Stimulated activated CD4-positive, alpha-beta T cell treated with anti-CD3 and anti-CD28 coated beads, TNF-alpha, amount 100 ng/mL, for 4 hours (primary cell): ENCODE measurements at places on chromosomes 7 and 10.

GRCh38 chr10:117547016-117547715 is 4.6 kb downstream of the EMX2 start:
- no peak for DNase-seq

DNA sequence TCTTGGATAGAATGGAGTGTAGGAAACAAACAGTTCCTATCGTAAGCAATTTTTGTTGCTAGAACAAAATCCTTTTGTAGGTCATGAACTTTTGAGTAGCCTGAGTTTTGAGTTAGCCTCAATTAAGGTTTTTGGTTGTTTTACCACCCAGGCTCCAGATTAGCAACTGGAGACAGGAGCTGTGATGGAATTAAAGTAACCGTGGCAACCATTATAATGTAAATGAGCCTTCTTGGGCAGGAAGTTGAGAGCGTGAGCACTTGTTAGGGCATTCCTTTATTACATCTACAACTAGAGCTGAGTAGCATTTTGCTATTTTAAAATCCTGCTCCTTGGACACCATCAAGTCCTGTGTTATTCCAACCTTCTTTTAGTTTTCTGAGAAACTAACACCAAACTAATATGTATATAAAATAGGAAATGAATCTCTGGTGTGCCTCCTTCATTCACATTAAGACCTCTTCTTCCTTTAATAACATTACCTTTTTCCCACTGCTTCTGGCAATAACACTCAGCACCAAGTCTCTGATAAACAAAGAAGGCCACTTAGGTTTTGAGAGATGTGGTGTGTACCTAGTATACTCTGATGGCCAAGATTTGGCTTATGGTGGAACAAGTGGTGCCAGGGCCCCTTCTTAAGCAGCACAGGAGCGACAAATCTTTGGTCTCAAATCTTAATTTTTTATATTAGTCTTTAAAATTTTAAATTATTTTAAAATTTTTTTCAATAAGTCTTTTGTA is 34.0 kb downstream of the AHCYL2 start:
- no peak for DNase-seq

GRCh38 chr7:121446526-121446925 is 50.4 kb upstream of the FAM3C start:
- no peak for DNase-seq

GRCh38 chr10:9243941-9244411 is 1189.5 kb downstream of the GATA3 start:
- DNase-seq: no peak

DNA sequence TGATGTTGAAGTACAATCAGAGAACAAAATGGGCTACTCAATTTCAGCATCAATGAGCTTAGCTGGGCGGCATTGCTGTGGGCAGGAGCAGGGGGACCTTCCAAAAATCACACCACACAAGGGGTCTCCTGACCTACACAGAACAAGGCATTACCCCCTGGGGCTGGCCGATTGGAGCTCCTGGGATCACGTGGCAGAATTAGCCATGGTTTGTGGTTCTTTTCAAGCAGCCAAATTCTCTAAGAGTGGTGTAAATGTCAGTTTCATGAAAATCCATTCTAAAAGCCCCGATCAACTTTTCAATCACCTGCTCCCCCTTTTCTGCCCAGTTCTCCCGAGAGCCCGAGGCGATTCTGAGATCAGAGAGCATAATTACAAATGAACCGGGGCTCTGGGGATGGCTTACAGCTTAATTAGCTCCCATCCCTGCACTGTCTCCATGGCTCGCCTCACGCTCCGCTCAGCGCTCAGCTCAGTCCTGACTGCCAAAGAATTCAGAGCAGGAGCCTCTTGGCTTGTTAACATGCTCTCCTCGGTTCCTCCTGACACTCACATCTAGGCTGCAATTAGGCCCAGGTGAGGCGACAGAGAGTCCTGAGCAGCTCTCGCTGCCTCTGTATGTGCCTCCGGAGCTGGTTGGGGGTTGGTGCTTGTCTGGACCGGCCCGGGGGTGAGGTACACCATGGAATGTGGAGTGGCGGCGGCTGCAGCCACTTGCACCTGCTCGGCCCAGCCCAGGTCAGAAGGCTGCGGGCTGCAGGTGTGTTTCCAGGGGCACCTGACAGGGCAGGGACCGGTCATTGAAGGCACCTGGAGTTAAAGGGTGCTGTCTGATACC is 111.8 kb downstream of the WDR11 start:
- no peak for DNase-seq

DNA sequence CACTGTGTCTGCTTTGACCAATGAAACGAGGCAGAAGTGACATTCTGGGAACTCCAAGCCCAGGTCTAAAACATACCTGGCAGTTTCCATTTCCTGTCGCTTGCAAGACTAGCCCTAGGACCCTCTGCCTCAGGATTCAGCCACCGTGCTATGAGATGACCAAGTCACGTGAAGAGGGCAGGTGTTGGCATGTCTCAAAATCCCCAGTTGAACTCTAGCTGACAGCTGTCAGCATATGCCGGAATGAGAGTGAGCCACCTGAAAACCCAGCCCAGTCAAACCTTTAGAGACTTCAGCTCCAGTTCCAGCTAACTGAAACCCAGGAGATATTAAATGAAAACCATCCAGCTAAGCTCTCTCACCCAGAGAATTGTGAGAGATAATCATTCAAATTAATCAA is 89.9 kb upstream of the PPP1R3A start:
- no peak for DNase-seq

DNA sequence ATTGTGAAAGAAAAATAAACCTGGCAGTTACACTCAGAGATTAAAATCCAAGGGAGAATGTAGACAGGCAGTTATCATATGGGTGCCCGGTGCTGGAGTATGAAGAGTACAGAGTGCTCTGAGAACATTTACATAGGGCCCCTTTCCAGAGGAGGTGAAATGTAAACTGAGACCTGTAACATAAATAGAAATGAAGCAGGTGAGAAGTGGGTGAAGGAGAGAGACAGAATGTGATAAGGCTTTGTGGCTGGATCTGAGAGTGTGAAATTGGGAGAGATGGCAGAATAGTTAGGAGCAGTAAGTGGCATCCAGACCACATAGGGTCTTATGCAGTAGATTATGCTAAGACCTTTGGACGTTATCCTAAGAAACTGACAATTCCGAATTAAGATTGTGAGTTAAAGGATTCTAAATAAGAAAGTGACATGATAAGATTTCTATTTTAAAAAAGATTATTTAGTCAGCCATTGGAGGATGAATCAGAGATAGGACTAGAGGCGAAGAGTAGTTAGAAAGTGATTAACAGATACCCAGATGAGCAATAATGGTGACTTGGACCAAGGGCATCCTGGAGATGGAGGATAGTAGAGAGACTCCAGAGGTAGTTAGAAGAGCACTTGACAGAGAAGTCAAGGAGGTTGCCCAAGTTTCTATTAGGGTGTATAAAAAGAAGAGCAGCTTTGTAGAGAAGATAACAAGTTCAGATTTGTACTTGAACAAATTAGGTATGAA is 36.7 kb downstream of the DNAH11 start:
- DNase-seq: no peak

DNA sequence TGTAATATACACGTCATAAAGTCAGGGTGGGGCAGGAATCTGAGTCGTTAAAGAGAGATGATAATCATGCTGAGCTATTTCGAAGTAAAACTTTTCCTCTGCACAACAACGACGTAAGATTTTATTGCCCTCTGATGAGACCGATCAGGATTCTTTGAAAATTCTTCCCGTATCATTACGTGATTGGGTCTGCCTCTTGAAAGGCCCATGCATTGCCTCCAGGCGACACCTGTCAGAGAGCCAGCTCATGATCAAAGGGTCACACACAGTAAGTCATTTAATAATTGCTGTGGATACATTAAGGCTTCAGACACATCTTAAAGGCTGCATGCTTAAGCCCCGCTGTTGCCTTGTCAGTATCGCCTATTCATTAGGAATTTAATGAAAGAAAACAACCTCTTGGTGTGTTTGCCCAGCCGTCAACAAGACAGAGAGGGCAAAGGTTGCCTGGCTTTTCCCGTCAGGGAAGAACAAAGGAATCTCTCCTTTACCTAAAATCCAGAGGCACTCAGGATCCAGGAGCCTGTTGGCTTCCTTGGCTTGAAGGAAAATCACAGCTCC is 189.0 kb upstream of the SH2B2 start:
- DNase-seq: no peak

GRCh38 chr10:32744321-32744720 is 213.7 kb downstream of the ITGB1 start:
- DNase-seq: no peak

DNA sequence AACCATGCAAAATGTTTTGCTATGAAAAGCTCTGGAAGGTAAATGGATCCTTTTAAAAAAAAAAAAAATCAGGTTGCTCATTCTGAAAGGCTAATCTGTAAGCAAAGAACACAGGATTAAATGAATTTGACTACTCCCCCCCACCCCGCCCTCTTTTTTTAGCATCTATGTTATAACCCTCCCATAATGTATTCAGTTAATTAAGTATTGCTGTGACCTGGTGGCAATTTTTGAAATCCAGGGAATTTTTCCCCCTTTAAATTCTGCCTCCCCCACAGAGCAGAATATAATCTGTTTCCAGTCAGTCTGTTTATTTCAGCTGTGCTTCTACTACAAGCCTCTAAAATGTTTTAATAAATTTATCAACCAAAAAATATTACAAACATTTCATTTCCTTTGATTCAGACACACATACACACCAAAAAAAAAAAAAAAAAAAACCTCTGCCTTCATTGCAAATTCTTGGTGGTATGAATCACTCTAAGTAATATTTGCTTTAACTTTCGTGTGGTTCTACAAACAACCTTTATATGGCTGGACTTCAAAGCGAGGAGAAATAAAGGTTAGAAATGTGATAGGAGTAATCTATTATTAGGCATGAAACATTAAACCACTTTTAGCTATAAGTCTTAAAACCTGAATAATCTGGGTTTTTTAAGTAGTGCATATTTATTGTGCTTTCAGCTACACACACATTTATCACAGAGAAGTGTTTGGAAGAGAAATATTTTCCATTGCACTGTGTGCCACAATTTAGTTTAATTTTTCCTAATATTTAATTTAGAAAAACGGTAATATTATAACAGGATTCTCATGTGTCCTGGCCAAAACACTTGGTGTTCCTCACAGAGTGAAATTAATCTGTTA is 64.4 kb upstream of the ARID5B start:
- DNase-seq: no peak

GRCh38 chr10:123999261-123999660 is 94.1 kb downstream of the CHST15 start:
- no peak for DNase-seq

GRCh38 chr10:116710076-116710475 is 32.3 kb downstream of the HSPA12A start:
- no peak for DNase-seq

DNA sequence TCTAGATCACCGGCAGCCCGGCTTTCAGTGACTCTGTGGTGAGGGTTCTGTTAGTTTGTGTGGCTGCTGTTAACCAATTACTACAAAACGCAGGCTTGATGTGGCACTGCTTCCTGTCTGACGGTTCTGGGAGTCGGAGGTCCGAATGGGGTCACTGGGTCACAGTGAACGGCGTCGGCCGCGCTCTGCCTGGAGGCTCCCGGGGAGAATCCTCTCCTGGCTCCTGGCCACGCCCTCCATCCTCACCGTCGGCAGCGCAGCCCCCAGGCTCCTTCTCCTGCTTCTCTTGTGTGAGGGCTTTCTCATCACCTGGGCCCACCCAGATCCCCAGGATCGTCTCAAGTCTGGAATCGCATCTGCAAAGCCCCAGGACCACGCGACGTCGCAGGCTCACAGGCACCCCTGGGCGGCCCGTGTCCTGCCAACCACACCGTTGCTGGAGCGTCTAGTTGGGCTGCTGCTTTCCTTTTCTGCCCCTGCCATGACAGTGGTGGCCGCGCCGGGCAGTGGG is 31.8 kb upstream of the NKX6-2 start:
- no peak for DNase-seq

GRCh38 chr10:61529208-61529607 is 76.0 kb upstream of the TMEM26 start:
- DNase-seq: no peak

- no peak for DNase-seq
Observed at GRCh38 chr7:2373124-2373556, 18.5 kb downstream of the EIF3B start.

GRCh38 chr10:3775696-3776551 is 9.1 kb downstream of the KLF6 start:
- no peak for DNase-seq

- DNase-seq: no peak
Observed at GRCh38 chr10:124971276-124971675, 29.4 kb downstream of the ZRANB1 start.

DNA sequence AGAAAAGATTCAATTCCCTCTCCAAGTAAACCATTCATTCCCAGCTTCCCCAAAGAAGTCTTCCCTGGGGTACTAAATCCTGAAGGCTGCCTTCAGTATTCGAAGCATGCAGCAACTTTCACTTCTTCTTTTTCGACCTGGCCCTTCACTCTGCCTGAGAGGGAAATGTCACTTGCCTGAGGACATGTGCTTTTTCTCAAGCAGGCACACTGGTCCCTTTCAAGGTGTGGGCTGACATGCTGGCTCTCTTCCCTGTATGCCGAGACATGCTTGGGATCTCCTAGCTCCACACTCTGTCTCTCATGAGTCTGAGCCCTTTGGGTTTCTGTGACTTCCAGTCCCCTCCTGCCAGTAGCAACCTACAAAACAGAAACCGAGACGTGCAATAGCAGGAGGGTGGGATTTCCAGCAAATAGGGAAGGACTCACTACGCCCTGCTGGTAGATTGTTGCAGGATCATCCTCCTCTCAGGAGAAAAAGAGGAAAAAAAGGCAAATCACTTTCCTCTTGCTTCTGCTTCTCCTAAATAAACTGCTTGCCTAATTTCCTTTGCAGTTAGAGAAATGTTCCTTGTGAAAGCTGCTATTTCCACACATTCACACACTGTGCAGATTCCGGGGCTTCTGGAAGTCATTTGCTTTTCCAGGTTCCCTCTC is 33.5 kb downstream of the FIGNL1 start:
- no peak for DNase-seq

GRCh38 chr10:130930821-130931220 is 380.7 kb downstream of the TCERG1L start:
- no peak for DNase-seq

DNA sequence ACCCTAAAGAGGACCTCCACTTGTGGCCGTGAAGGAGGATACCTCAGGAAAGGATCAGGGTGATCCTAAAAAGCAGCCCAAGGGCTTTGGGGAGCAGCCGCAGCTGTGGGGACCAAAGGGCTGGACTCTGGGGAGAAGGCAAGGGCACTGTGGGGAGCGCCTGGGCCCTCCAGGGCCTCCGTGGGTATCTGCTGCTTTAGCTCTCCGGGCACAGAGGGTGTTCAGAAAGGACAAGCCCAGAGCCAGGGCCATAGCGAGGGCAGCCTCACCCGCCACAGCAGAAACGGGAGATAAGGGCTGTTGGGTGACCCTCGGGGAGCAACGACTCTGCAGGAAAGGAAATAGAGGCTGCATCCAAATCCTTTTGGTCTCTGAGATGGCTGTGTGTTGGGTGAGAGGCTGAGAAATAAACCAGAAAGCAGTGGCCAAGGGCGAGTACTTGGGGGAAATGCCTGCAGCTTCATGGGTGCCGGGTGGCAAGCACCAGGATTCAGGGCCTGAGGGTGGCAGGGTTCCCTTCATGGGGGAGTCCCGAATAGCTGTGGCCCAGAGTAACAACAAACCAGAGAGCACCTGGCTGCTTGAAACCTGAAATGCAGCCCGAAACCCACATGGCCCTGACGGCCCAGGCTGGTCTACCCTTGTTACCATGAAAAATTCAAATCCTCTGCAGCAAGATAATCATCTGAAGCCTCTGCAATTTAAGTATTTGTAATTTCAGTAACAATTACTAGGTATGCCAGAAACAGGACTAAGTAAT is 95.2 kb downstream of the VIPR2 start:
- DNase-seq: no peak
